NCI-H510A (cell line): ENCODE measurements at places on chromosomes 13 and 19.
A peak's percentile ranks its signal among the peaks of the same experiment; 100 is the strongest.

GRCh38 chr19:29277102-29277501 is 64.2 kb upstream of the UQCRFS1 start:
- no peak for DNase-seq

DNA sequence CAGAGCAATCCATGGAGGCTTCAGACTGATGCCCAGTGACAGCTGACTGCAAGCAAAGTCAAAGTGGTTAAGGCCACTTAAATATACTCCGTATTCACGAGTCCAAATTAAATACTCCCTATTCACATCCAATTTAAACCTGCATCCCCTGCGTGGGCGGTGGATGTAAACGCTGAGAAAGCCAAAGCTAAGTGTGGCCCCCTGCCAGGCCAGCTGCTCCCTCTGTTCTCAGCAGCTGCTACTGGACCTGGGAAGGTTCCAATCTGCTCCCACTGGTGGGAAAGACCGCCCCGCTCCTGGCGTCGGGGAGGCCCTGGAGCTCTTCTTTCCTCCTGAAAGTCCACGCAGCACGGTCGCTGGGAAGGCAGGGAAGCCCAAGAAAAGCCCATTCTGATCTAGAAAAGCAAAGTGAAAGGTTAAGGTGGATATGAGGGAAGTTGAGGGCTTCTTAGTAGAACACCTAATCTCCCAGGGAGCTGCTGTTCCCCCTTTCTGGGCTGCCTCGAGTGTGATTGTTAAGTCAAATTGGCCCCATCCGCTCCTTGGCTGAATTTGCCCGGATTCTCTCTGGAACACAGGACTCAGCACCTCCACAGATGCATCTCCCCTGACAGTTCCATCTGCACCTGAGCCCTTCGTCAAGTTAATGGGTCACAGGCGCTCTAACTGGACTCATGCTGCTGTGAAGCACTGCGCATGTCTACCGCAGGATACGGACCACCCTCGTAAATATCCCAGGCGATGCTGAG is 205.5 kb downstream of the USP12 start:
- DNase-seq = no peak

DNA sequence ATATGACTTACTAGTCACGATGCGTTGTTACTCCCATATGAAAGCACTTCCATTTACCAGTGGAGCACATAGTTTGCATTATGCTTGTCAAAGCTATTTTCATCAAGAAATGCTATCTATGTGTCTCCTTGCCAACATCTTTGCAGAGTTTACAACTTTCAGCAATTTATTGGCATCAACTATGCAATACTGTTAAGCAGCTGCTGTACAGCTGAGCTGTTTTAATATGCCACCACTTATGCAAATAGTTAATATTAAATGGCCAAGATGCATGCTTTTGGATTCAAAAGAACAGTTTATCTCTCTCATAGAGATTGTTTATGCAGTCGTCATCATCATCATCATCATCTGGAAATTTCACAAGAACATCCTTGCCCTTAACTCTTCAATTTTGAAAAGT is 67.9 kb upstream of the KLF5 start:
- DNase-seq = no peak

- DNase-seq = no peak
Measured at GRCh38 chr19:32287811-32288227, 57.6 kb upstream of the ZNF507 start.

DNA sequence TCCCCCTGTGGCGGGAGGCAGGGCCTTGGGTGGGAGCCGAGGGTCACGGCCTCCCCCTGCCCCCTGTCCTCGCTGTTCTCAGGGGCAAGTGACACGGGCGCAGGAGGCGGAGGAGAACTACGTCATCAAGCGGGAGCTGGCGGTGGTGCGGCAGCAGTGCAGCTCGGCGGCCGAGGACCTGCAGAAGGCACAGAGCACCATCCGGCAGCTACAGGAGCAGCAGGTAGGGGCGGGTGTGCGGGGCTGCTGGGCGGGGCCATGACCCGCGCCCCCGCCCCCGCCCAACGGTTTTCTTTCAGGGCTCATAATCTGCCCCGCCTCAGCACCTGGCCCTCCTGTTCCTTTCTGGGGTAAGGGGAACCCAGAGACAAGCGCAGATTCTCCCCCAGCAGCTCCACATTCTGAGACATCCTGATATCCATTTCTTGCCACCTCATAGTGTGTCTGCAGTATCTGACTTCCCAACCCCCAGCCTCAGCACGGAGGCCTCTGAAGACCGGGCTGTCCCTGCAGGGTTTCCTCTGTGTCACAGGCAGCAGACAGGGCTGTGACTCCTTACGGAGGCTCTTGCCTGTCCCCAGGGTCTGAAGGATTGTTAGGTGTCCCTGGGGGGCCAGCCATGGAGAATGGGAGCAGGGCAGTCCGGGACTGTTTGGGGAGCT is 15.9 kb downstream of the PRR36 start:
- peak; percentile 85 for DNase-seq

DNA sequence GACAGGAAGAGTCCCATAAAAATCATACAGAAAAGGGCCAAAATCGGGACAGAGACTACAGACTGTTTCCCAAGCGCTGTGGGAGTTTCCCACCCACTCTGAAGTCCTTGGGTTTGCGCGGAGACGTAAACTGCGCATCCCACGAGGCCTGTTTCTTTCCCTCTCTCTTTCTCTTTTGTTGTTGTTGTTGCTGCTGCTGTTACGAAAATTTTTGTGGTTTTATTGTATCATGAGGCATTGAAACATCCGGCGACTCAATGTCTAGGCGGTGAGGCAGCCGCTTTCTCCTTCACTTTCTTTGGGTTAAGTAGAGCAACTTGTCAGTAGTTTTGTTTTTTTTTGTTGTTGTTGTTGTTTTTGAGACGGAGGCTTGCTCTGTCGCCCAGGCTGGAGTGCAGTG is 1.6 kb upstream of the PPP1R12C start:
- DNase-seq = no peak
